ENCODE measurements at places on chromosomes 7 and 10.
A peak's percentile ranks its signal among the peaks of the same experiment; 100 is the strongest.

DNA sequence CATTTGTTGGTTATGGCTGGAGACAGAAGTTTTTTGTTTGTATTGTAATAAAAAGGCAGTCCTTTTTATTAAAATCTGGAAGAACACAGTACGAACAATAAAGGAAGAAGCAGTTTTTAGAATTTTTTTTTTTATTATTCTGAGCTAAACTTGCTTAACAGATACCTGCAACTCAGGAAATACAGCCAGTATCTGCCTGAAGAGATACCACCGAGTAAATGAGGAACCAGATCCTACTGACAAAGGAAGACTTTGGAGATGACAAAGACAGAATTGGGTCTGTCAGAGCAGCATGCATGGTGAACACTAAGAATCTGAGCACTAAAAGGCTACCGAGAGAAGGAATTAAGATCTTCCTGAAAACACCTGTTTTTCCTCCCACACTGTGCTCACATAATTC is 1335.9 kb upstream of the SORCS1 start:
- H3K4me1 ChIP-seq, result no peaks in the 10 kb centered on the region
- no peaks in the 10 kb centered on the region for H3K36me3 ChIP-seq
- no peaks in the 10 kb centered on the region for H3K27me3 ChIP-seq
- no peak overlapping the region for H3K27ac ChIP-seq
- no peak overlapping the region for H3K4me3 ChIP-seq

GRCh38 chr7:155829796-155830470 is 17.7 kb upstream of the SHH start:
- no peak for DNase-seq
- H3K36me3 ChIP-seq, result no peaks in the 10 kb centered on the region
- H3K4me1 ChIP-seq, result no peaks in the 10 kb centered on the region
- H3K27me3 ChIP-seq, result no peaks in the 10 kb centered on the region

- peaks cover 3% of the 10 kb centered on the region for H3K27me3 ChIP-seq
- DNase-seq, result no peak
- no peak overlapping the region for H3K27ac ChIP-seq
- H3K4me1 ChIP-seq, result no peaks in the 10 kb centered on the region
- no peak overlapping the region for H3K4me3 ChIP-seq
Observed at GRCh38 chr7:121954803-121955202, 81.8 kb downstream of the PTPRZ1 start.

DNA sequence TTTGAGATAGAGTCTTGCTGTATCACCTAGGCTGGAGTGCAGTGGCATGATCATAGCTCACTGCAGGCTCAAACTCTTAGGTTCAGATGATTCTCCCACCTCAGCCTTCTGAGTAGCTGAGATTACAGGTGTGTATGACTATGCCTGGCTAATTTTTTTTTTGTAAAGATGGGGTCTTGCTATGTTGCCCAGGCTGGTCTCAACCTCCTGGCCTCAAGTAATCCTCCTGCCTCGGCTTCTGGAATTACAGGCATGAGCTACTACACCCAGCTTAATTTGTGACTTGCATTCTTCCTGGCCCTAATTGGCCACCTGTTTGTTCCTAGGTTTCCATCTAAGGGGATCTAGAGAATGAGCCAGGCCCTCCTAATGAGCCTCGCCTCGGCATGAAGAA is 9.3 kb downstream of the ARHGAP22 start:
- H3K27me3 ChIP-seq, result no peaks in the 10 kb centered on the region
- no peaks in the 10 kb centered on the region for H3K4me1 ChIP-seq
- H3K27ac ChIP-seq, result no peak overlapping the region
- H3K36me3 ChIP-seq, result no peaks in the 10 kb centered on the region
- H3K4me3 ChIP-seq, result no peak overlapping the region

- H3K27ac ChIP-seq, result no peak overlapping the region
- H3K27me3 ChIP-seq, result no peaks in the 10 kb centered on the region
- H3K4me1 ChIP-seq, result peaks cover 38% of the 10 kb centered on the region
- DNase-seq, result no peak
- H3K4me3 ChIP-seq, result no peak overlapping the region
Observed at GRCh38 chr10:79180414-79181221, 111.9 kb downstream of the ZMIZ1 start.

GRCh38 chr10:34906067-34906965 is 91.2 kb upstream of the PARD3 start:
- H3K36me3 ChIP-seq, result no peaks in the 10 kb centered on the region
- H3K4me3 ChIP-seq, result no peak overlapping the region
- DNase-seq, result no peak
- no peaks in the 10 kb centered on the region for H3K4me1 ChIP-seq

- DNase-seq, result no peak
- H3K4me3 ChIP-seq, result no peak overlapping the region
- H3K4me1 ChIP-seq, result no peaks in the 10 kb centered on the region
Observed at GRCh38 chr10:33570495-33570894, 236.0 kb upstream of the NRP1 start.

- no peaks in the 10 kb centered on the region for H3K27me3 ChIP-seq
- H3K36me3 ChIP-seq, result no peaks in the 10 kb centered on the region
- no peaks in the 10 kb centered on the region for H3K4me1 ChIP-seq
- H3K27ac ChIP-seq, result no peak overlapping the region
- no peak for DNase-seq
- H3K4me3 ChIP-seq, result no peak overlapping the region
Observed at GRCh38 chr7:113710310-113711096, 208.3 kb downstream of the PPP1R3A start.

GRCh38 chr7:137898839-137899721 is 52.3 kb upstream of the DGKI start:
- H3K27ac ChIP-seq, result no peak overlapping the region
- no peak overlapping the region for H3K4me3 ChIP-seq
- H3K36me3 ChIP-seq, result peaks cover 42% of the 10 kb centered on the region
- peaks cover 13% of the 10 kb centered on the region for H3K4me1 ChIP-seq
- DNase-seq, result peak; percentile 82

DNA sequence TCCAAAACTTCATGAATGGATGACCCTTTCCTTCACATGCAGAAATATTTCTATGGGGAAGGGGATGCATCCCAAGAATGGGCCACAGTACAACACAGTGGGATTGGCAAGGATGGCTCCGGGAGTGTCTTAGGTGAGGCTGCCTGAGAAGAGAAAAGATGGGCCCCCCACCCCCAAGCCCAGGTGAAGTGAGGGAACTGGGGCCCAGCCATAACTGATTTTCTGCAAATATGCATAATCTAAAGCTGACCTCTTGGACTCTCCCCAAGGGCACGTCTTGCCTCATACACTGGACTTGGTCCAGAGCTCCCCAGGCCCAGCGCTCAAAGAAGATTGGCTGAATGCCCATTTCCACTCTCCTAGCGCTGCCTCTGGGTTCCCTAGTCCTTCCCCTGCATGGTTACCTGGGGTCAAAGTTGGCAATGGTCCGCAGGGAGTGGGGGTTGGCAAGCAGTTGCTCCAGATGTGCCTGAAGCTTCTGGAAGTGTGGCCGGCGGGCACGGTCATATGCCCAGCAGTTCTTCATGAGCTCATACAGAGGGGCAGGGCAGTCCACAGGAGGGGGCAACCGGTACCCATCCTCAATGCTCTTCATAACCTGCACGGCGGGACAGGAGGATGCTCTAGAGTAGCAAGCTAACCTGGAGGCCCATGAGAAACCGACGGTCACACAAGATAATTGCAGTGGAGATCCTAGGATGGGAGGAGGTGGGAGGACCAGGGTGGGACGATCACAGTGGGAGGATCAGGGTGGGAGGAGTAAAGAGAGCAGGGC is 12.3 kb downstream of the ZYX start:
- peak; percentile 70 for DNase-seq
- peaks cover 73% of the 10 kb centered on the region for H3K4me1 ChIP-seq
- peaks cover 19% of the 10 kb centered on the region for H3K36me3 ChIP-seq
- no peaks in the 10 kb centered on the region for H3K27me3 ChIP-seq

DNA sequence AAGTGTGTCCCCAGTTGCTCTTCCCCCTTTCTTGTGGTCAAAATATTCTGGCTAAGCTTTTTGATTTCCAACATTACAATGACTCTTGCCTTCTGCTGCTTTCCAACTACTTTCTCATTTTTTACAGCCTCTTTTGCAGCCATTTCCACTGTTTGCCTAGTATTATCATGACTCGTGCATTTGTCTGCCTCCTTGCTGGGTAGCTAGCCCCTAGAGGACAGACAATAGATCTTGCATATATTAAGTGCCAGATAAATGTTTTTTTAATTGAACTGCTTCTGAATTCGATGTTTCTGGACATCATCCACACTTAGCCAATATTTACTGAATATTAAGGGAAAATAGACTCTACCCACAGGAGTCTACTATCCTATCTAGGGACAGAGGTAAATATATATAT is 124.5 kb downstream of the POU6F2 start:
- H3K36me3 ChIP-seq, result no peaks in the 10 kb centered on the region
- no peak for DNase-seq
- H3K4me1 ChIP-seq, result no peaks in the 10 kb centered on the region
- no peak overlapping the region for H3K27ac ChIP-seq
- no peak overlapping the region for H3K4me3 ChIP-seq
- H3K27me3 ChIP-seq, result no peaks in the 10 kb centered on the region

DNA sequence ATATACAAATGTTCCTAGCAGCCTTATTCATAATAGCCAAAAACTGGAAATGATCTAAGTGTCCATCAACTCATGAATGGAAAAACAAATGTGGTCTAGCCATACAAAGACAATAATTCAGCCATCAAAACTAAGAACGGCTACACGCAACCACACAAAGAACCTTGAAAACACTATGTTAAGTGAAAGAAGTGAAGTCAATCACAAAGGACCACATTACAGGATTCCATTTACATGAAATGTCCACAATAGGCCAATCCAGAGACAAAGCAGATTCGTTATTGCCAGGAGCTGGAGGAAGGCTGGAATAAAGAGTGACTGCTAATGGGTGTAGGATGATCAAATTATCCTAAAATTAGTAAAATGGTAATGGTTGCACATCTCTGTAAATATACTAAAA is 21.1 kb downstream of the MKRN1 start:
- H3K4me3 ChIP-seq, result no peak overlapping the region
- H3K27me3 ChIP-seq, result no peaks in the 10 kb centered on the region
- peaks cover 9% of the 10 kb centered on the region for H3K36me3 ChIP-seq
- no peaks in the 10 kb centered on the region for H3K4me1 ChIP-seq
- H3K27ac ChIP-seq, result no peak overlapping the region
- DNase-seq, result no peak

GRCh38 chr7:112049555-112050249 is 156.5 kb downstream of the DOCK4 start:
- peaks cover 20% of the 10 kb centered on the region for H3K4me1 ChIP-seq
- H3K27me3 ChIP-seq, result no peaks in the 10 kb centered on the region

GRCh38 chr10:129765664-129766550 is 198.2 kb downstream of the EBF3 start:
- H3K27ac ChIP-seq, result no peak overlapping the region
- H3K4me3 ChIP-seq, result no peak overlapping the region
- DNase-seq, result peak; percentile 19
- no peaks in the 10 kb centered on the region for H3K36me3 ChIP-seq
- no peaks in the 10 kb centered on the region for H3K27me3 ChIP-seq
- no peaks in the 10 kb centered on the region for H3K4me1 ChIP-seq

DNA sequence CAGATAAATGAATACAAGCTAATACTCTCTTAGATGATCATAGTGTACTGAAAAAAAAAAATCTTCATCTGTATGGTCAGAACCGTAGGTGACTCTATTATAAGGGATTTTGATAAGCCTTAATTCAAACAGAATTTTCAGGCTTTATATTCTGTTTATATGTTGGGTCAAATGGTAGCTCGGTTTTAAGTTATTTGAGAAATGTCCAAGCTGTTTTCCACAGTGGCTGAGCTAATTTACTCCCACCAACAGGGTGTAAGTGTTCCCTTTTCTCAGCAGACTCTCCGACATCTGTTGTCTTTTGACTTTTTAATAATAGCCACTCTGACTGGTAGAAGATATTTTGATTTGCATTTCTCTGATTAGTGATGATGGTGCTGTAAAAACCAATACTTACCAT is 328.8 kb upstream of the MAGI2 start:
- no peak overlapping the region for H3K4me3 ChIP-seq
- H3K4me1 ChIP-seq, result no peaks in the 10 kb centered on the region
- DNase-seq, result no peak
- H3K27ac ChIP-seq, result no peak overlapping the region

DNA sequence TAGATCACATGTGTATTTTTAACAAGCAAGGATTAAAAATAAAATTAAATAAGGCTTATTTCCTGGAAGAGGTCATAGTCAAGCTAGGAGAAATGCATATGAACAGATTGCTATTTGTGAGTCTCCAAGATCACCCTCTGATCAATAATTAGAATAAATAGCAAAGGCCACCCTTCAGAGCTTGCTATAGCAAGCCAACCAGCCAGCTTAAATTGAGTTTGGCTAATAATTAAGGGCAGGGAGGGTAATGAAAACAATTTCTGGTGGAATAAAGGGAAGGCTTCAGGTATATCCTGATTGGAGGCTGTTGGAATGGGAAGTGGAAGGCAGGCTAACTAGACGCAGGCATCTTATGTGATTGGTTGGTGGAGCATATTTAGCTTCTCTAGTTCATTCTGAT is 403.5 kb downstream of the ARL4A start:
- no peak overlapping the region for H3K4me3 ChIP-seq
- H3K36me3 ChIP-seq, result no peaks in the 10 kb centered on the region
- no peak for DNase-seq
- H3K4me1 ChIP-seq, result peaks cover 22% of the 10 kb centered on the region
- H3K27me3 ChIP-seq, result no peaks in the 10 kb centered on the region

GRCh38 chr10:34473174-34474008 is 341.7 kb downstream of the PARD3 start:
- peaks cover 14% of the 10 kb centered on the region for H3K4me1 ChIP-seq
- no peak overlapping the region for H3K4me3 ChIP-seq
- no peaks in the 10 kb centered on the region for H3K36me3 ChIP-seq
- no peaks in the 10 kb centered on the region for H3K27me3 ChIP-seq
- H3K27ac ChIP-seq, result no peak overlapping the region

DNA sequence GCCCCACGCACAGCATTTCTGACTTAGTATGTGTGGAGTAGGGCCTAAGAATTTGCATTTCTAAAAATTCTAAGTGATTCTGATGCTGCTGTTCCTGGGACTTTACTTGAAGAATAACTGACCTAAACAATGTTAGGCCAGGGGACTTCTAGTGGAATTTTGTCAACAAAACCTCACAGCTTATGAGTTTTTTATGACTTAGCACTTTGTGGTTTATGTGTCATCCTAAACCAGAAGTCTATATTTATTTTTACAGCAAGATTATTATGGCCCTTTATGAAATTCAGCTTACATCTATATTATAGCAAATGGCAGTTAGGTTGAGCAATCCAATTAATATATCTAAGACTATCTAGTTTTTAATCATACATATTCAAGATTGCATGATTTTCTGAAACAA is 24.6 kb upstream of the BET1 start:
- no peak overlapping the region for H3K4me3 ChIP-seq
- H3K36me3 ChIP-seq, result no peaks in the 10 kb centered on the region
- DNase-seq, result no peak
- H3K4me1 ChIP-seq, result no peaks in the 10 kb centered on the region

DNA sequence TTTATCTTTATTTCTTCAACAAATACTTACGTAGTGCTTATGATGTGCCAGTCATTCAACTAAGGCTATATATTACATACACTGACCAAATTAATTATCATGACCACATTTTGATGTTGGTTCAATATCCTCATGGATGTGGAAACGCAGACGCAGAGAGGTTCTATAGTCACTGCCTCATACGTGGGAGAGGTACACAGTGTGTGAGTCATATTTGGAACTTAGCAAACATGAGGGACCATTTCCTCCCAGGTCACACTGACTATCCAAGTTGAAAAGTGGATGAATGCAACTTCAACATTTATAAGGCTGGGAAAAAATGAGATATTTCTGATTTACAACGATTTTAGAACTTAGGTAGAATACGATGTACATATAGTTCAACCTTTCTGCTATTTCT is 113.6 kb downstream of the PRLHR start:
- H3K4me3 ChIP-seq, result no peak overlapping the region
- no peaks in the 10 kb centered on the region for H3K4me1 ChIP-seq
- no peaks in the 10 kb centered on the region for H3K36me3 ChIP-seq
- H3K27ac ChIP-seq, result no peak overlapping the region
- H3K27me3 ChIP-seq, result no peaks in the 10 kb centered on the region
